ENCODE measurements at places on chromosomes 12 and 14.

- peak; percentile 34 for DNase-seq
Observed at GRCh38 chr12:50059440-50060119, 2.2 kb downstream of the ASIC1 start.

- no peak for DNase-seq
Observed at GRCh38 chr12:5201554-5202218, 158.0 kb downstream of the KCNA5 start.

- no peak for DNase-seq
Observed at GRCh38 chr14:99597911-99598600, 6.0 kb downstream of the CCDC85C start.

DNA sequence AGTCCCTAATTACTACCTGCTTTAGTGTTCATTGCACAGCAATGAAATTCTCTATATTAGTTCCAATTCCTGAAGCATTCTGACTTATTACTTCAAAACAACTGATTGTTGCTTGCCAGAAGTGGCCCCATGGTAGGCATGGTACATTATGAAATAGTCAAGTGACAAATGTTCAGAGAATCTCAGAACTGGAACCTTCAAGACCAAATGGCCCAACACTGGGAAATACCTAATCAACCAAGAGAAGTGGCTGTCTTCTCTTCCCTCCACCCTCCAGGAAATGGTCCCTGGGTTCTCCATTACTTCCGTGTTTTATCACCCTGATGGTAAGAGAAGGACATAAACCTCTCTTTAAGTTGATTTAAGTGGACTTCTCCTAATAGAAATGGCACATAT lies 49.9 kb downstream of the ITPR2 start:
- DNase-seq, result no peak

- no peak for DNase-seq
Observed at GRCh38 chr12:49818241-49818895, 9.8 kb downstream of the NCKAP5L start.

DNA sequence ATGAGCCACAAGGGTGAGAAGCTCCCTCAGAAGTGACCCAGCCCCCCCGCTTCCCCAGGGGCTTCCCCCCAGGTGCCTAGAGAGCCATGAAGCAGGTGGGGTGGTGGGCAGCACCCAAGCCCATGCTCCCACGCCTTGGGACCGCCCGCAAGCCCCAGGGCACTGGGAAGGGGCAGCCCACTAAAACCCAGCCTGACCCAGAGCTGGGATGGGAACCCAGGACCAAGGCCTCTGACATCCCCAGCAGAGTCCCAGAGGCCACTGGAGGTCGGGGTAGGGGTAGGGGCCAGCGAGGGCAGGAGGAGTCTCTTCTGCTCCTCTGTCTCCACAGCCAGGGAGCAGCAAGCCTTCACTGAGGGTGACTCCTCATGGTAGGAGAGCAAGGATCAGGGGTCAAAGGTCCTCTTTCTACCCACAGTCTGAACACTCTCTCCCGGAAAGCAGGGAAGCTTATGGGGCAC lies 86.5 kb upstream of the ZFP36L1 start:
- no peak for DNase-seq

GRCh38 chr12:24561411-24561871 lies 387.5 kb downstream of the BCAT1 start:
- DNase-seq, result no peak

GRCh38 chr14:31441273-31442111 lies 15.8 kb downstream of the DTD2 start:
- no peak for DNase-seq

DNA sequence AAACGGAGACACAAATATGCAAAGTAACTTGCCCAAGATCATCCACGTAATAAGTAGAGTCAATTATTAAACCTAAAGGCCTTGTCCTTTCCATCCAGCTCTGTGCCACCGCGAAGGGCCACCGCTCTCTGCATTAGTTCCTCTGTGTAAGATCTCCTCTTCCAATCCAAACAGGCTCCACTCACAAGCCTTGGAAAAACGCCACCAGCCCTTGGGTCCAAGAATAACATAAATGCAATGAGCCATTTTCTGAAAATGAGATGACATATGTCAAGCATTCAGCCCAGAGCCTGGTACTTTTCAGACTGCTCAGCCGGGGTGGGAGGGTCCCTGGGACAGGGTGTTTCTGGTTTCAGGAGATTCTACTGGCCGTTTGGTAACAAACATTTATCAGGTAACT lies 30.0 kb downstream of the DGLUCY start:
- DNase-seq, result no peak

- DNase-seq, result peak; percentile 26
Observed at GRCh38 chr12:106282457-106283097, 20.0 kb upstream of the TCP11L2 start.

GRCh38 chr12:100443434-100443833 lies 30.2 kb upstream of the NR1H4 start:
- no peak for DNase-seq

- no peak for DNase-seq
Observed at GRCh38 chr12:70154960-70155589, 88.2 kb upstream of the CNOT2 start.

DNA sequence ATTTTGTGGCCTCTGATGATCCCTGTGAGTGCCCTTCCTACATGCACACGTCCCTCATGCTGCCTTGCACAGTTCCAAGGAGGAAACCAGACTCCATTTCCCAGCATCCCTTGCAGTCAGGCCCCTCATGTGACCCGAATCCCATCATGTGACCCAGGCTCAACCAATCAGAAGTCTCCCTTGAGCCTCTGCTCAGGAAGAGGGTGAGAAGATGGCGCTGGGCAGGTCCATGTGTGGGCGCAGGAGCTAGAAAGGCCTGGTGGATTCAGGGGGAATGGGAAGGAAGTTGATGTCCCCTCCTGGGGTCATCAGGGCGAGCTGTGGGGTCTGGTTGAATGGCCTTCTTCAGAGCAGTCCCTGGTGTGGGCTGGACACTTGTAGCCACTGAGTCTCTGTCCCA lies 240.5 kb downstream of the ADGRD1 start:
- DNase-seq, result no peak

- no peak for DNase-seq
Observed at GRCh38 chr12:104906695-104907094, 51.4 kb downstream of the SLC41A2 start.

GRCh38 chr12:14905269-14906004 lies 19.8 kb upstream of the MGP start:
- DNase-seq, result no peak

- DNase-seq, result no peak
Observed at GRCh38 chr12:104680491-104680890, 223.7 kb downstream of the CHST11 start.

DNA sequence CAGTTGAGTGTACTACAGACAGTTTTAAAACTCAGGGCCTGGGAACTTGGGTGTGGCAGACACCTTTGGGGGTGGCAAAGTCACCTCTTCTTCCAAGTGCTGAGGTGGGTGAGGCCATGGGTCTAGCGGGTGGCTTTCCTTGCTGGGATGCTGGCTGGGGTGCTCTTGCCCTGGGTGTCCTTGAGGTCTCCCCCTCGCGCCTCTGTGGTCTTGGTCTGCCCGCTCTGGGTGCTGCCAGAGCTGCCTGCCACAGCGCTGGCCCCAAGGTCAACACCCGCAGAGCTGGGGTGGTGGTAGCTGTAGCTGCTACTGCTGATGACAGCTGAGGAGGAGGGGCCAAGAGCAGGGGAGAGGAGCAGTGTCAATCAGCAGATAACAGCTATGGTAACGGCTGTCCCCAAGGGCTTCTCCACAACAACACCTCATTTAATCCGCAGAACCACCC lies 6.8 kb downstream of the KRT74 start:
- peak; percentile 13 for DNase-seq

GRCh38 chr14:55053018-55053417 lies 1.6 kb downstream of the MAPK1IP1L start:
- DNase-seq, result no peak
